Activated CD4-positive, alpha-beta T cell treated with anti-CD3 and anti-CD28 coated beads, Interleukin-2, amount 50 U/mL, for 48 hours (primary cell): ENCODE measurements at places on chromosomes 16 and 17.

- DNase-seq = no peak
Observed at GRCh38 chr17:77345260-77345910, 204.6 kb downstream of the SEC14L1 start.

GRCh38 chr16:79845033-79845733 is 244.6 kb upstream of the MAF start:
- DNase-seq = no peak

DNA sequence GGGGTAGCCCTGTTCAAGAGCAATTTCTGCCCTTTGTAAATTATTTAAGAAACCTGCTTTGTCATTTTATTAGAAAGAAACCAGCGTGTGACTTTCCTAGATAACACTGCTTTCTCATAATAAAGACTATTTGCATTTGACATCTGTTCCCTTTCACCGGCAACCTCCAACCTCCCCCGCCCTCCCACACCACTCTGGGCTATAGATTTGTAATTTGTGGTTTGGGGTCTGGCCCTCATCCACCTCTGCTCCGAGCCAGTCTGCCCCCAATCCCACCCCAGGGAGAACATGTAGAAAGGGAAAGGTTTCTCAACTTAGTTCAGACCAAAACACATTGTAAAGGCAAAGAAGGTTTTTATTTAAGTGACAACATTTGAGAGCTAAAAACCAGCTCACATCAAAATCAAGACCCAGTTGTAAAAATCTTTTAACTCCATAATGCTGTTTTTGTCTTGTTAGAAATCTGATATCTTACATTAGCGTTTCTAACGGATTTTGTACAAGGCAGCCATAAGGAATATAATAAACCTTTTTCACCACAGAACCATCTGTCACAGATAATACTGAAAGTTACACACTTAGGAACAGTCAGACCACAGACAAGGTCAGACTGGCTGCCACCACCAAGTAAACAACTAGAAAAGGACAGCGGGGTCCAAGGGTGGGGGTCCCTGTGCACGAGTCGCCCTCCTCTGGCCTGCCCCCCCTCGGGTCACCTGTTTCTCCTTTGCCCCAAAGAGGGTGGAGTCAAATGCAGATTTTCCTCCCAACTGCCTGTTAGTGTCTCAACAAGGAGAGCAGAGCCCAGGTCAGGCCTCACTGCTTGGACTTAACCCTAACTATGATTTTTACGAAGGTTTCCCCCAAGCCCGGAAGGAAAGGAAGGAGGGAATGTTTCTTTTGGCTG is 6.9 kb downstream of the PIMREG start:
- DNase-seq = no peak

DNA sequence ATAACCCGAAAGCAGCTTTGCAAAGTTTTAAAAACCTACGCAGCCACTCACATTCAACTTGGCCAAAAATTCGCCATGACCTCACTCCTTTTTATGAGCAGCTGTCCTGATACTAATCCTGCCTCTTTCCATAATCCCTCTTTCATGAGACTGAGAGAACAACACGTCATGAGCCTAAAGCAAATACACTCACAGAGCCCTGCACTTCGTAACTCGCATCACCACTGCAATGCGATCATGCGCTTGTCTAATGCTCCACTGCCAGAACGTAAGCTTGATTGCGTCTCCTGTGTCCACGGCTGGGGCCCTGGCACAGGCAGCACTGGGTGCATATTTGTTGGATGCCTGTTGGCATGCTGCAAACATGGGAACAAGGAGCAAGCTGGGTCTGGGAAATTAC is 36.2 kb downstream of the CDRT4 start:
- DNase-seq = no peak

GRCh38 chr17:66369830-66370229 is 67.4 kb downstream of the PRKCA start:
- no peak for DNase-seq

GRCh38 chr17:16460796-16461605 is 31.0 kb downstream of the LRRC75A start:
- DNase-seq = no peak
